ENCODE measurements at places on chromosomes 13 and 19.

DNA sequence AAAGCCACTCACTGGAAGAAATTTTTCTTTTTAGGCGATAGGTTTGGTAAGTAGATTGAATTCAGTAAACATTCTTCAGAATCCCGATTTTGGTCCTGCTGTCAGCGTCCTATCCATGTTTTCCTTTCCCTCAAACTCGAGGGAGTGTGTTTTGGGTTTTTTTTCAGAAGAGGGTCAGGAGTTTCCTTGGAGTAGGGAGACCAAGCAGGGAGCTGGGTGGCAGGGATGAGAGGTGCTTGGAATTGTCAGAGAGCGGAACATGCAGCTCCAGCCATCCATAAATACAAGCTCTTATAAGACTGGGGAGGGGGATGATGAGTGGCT is 1.6 kb upstream of the PCDH8 start:
- no peak for DNase-seq

DNA sequence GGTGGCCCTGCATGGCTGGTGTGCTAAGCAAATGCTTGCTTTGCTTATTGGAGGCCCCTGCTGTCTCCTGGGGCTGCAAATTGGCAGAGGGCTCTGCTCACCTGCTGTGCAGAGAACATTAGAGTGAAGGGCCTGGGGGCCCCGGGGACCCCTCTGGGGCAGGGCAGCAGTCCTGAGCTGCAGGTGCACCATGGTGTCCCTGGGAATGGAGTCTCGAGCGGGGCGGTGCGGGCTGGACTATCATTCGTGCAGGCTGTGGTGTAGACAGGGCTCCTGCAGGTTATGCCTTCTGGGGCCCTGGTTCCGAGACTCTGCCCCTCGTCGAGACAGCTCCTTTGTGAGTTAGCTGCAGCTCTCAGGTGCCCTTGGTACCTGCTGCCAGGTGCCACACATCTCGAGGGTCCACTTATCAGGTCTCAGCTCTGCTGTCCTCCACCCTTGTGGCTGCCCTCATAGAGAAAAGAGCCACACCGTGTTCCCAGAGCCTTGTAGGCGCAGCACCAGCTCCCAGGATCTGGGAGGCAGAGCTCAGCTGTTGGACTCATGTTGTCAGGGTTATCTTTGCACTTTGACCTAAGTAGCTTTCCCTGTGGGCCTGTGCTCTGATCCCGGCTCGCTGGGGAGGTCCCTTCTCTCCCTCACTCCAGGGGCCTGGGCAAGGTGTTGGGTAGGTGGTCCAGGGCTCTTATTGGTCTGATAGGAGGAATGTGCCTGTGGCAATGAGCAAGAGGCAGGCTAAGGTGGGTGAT is 58.0 kb upstream of the ZNF536 start:
- no peak for DNase-seq

GRCh38 chr19:30228113-30228834 is 143.9 kb upstream of the ZNF536 start:
- no peak for DNase-seq

- DNase-seq = no peak
These were observed 51.7 kb upstream of the EEF1AKMT1 start for GRCh38 chr13:20825477-20825875.

DNA sequence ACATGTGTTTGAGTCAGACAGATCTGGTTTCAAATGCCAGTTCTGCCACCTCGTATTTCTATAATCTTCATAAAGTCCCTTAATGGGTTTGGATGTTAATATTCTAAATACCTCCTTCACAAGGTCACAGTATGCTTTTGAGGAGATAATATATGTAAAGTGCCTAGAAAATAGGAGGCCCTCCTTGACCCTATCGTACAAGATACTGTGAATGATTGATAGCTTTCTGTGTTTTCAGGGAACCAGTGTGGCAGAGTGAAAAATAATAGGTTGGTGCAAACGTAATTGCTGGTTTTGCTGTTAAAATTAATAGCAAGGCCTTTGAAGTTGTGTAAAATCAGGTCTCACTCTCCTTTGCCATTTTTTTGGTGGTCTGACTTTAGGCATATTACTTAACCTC is 77.5 kb upstream of the SCEL start:
- DNase-seq = no peak

DNA sequence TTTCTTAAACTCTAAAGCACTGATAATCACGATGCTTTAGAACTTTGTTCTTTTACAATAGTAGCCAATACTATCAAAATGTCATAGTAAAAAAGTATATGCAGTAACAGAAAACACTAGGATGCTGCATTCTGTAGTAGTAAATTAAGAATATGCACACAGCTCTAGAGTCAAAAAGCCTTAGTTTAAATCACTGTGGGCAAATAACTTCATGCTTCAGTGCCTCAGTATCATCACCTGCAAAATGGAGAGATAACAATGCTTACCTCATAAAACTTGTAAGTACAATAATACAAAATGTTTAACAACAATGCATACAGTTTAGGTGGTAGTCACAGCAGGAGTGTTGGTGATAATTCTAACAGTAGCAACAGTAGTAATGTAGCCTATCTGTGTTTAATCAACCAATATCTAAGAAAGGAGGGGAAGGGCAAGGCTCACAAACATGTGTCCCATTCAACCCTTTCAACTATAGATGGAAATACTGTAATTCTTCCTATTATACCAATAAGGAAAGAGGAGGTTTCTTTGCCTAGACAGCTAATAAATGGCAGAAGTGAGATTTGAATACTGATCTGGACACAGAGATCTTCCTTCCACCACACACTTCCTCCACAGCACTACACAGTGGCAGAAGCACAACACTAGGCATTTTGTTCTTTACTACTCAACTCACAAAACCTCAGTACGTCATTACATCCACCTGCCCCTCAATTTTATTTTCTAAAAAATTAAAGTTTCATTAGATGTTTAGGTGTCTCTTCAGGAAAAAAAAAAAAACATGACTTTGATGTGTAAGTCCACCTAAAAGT is 4.6 kb downstream of the RBM26 start:
- DNase-seq = no peak

DNA sequence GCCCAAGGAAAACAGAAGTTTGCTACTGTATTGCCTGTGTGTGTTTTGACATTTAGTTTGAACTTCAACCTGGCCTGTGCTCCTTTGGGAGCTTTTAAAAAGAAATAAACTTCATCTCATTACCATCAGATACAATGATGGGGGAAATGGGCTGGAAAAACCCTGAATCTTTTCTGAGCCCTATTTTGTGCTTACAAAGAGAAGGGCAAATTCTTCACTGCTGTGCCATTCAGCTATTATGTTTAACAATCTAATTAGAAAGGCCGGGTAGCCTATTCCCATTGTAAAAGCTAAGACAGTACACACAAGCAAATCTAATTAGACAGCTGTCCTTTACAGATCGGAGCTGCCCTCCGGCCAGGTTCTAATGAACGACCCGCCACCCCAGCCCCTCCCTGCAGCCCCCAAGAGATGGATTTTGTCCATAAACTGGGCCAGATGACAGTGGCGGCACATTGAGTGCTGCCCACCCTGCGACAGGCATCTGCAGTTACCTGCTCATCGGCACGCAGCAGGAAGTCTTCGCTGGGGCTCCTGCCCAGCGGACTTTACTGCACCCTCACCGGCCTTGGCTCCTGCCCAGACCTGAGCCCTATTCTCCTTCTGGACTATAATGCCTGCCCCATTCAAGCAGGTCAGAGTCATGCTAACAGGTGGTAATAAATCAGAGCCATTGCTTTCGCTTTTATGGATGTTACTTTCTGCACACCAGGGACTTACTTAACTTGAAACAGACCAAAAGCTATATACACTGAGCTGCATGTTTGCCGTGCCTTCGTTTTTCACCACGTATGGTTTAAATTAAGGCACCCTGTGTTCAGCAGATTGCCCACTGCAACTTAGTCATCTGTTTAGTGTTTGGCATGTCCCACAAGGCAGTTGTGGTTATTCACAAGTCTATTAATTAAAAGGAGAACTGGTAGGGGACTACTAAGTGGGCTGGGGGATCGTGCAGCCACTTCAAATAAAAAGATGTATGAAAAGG is 549.6 kb downstream of the FGF9 start:
- DNase-seq = no peak

- DNase-seq = no peak
These were observed 209.3 kb downstream of the KCNRG start for GRCh38 chr13:50224534-50224933.

DNA sequence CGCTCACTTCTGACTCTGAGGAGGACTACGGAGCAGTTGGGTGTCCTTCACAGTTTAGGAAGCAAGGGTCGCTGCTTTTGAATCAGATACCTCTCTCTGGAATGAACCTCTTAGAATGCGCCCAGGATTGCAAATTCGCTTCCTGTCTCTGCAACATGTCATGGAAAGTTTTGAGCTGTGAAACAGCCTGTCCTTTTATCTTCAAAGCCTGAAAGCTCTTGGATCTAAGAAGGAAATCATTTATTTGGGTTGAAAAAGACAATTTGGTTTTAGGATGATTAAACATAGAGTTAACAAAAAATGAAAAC is 134.1 kb downstream of the KATNAL1 start:
- no peak for DNase-seq

DNA sequence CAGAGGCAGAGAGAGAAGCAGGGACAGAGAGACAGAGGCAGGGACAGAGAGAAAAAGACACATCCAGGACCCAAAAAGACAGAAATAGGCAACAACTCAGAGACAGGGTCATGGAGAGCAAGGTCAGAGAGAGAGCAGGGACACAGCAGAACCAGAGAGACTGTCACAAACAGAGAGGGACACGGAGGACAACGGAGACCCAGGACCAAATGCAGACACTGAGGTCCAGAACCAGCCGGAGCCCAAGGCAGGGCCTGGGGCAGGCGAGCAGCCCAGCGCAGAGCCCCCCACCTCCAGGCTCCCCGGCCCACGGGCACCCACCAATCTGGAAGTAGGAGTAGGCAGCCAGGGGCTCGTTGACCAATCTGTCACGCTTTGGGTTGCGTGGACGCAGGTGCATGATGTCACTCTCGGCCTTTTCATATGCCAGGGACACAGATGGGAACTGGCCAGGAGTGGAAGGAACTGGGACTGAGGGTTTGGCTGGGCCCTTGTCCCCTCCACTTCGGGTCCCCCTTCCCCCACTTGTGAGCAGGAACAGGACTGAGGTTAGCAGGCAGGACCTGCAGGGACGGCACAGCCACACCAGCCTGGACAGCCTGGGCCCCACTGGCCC is 8.1 kb downstream of the TMEM147 start:
- no peak for DNase-seq

DNA sequence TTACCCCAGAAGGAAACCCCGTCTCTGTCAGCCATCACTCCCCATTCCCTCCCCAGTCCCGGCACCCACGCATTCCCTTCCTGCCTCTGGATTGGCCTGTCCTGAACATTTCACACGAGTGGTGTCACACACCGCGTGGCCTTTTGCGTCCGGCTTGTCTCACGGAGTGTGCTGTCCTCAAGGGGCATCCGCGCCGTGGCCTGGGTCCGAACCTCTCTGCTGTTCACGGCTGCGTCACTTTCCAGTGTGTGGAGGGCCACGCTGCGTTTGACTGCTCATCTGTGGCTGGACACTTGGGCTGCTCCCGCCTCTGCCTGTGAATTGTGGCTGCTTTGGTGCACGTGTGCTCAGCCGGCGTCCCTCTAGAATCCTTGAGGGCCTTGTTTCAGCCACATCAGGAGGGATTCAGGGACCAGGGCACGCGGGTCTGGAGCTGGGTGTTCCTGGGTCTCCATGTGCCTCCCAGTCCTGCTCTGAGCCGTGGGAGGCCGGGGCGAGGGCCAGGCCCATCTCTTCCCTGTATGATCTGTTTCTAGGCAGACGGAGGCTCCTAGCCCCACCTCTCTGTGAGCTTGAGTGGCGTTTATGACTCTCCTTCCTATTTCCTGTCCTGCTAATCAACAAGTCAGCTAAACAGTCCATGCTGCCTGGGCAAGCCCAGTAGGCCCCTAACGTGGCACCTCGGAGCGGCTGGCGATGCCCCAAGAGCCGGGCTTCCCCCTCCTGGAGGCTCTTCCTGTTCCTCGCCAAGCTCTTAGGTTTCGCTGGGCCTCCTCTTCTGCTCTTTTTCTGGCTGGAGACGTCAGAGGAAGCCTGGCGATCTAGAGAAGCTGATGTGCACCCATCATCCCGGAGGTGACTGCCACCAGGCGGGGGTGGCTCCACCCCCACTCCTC is 8.1 kb downstream of the STK11 start:
- DNase-seq = peak; percentile 77

- DNase-seq = no peak
These were observed 15.9 kb downstream of the ZNF83 start for GRCh38 chr19:52622261-52622660.

DNA sequence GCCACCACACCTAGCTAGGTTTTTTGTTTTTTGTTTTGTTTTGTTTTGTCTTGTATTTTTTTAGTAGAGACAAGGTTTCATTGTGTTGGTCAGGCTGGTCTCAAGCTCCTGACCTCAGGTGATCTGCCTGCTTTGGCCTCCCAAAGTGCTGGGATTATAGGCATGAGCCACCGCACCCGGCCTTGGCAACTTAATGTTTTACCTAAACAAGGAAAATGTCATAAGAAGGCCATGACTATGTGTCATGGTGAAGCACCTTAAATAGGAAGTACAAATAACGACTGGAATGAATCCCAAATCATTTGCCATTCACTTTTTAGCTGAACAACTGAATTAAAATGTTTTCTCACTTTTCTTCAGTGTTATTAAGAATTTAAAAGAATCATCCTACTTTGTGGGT is 465.2 kb downstream of the KCTD12 start:
- no peak for DNase-seq

GRCh38 chr19:44886141-44886540 is 4.9 kb upstream of the TOMM40 start:
- no peak for DNase-seq

DNA sequence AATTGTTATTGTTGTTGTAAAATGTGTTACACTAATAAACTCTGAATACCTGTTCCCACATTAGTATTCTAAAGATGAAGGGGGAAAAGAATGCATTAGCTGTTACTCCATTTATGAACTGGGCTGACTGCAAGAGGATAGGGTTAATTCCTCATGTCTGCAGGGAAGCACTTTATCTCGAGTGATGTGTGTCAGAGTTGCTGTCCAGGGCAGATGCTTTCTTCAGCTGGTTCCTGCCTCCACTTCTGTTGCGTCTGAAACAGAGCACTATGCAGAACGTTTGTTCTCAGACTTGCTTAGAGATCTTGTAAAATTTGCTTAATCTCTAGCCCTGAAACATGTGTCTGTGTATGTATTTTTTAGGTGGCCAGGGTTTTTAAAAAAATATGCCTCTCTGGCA is 318.8 kb downstream of the SPRY2 start:
- no peak for DNase-seq

GRCh38 chr19:35281303-35281702 is 1.0 kb upstream of the HAMP start:
- DNase-seq = no peak

DNA sequence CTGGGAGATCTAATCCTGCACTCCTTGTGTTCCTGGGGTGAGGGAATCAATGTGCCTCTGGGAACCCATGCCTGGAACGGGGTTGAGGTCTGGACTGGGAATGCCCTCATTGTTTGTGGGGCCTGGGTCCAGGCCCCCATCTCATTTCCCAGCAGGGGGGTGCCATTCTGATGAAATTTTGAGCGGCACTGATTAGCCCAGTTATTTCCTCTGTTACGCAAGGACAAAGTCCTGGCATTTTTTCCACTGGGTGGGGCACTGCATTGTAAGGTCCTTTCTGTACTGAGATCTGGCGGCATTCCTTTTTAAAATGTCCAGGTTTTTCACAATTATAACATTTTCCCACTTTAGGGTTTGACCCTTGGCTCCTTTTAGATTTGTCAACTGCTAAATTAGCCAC is 14.8 kb downstream of the FPR3 start:
- no peak for DNase-seq

GRCh38 chr19:16334411-16334810 is 9.8 kb downstream of the KLF2 start:
- DNase-seq = no peak

GRCh38 chr19:49333418-49333805 is 1.8 kb upstream of the CD37 start:
- no peak for DNase-seq

- DNase-seq = no peak
These were observed 58.4 kb downstream of the COL4A1 start for GRCh38 chr13:110248449-110249143.
